ENCODE measurements at places on chromosomes 1 and 21. TPM values are rescaled to one million over a fixed set of nuclear protein-coding genes. Genes with fewer than 3 reads are reported as not detected.

The WNT9A gene
- total RNA-seq = 6.6 TPM

The OR2T2 gene
- not detected for total RNA-seq

The FCRL4 gene
- not detected for total RNA-seq

The ST6GALNAC5 gene
- total RNA-seq = not detected

The PRDM2 gene
- total RNA-seq = 8.2 TPM

The PIP5K1A gene
- 48.2 TPM for total RNA-seq

The FCRLA gene
- not detected for total RNA-seq

The DEPDC1 gene
- 13.1 TPM for total RNA-seq

The IL19 gene
- not detected for total RNA-seq

The TRAF3IP3 gene
- not detected for total RNA-seq

The ADARB1 gene
- total RNA-seq = 5.0 TPM

The RYR2 gene
- 0.10 TPM for total RNA-seq

The CELA3B gene
- total RNA-seq = not detected

The PYHIN1 gene
- not detected for total RNA-seq

The LCA5L gene
- 1.7 TPM for total RNA-seq

The ACTA1 gene
- not detected for total RNA-seq

The OR2L8 gene
- not detected for total RNA-seq

The S100A8 gene
- not detected for total RNA-seq

The S100A5 gene
- total RNA-seq = 0.52 TPM
